ENCODE measurements at places on chromosomes 12 and 14.
A peak's percentile ranks its signal among the peaks of the same experiment; 100 is the strongest.

- DNase-seq: no peak
Measured at GRCh38 chr14:86310148-86310547, 780.2 kb downstream of the FLRT2 start.

DNA sequence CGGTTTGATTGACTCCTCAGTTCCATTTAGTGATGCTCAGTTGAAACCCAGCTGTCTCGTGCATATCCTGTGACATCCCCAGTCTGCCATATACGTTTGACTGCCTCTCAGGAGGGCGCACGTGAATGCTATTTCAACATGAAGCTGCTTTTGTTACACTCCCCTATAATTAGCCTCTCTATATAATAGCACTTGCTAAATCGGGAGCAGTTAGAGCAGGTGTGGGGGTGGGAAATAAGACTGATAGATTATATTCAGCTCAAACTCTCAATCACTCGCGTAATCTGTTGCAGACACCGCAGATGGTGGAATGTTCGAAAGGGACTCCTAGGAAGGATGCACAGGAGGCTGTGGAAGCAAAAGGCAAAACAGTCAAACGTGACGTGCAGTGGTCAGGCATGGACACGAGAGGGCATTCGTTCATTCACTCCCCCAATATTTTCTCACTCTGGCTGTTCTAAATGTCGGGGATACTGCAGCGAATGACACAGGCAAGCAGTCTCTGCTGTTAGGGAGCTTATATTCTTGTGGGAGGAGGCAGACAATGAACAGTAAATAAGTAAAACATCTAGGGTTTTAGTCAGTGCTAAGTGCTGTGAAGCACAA, 29.8 kb downstream of the KCNA1 start:
- no peak for DNase-seq

GRCh38 chr12:1373901-1374735, 220.3 kb downstream of the FBXL14 start:
- DNase-seq: no peak

GRCh38 chr14:67467134-67467533, 21.4 kb downstream of the TMEM229B start:
- DNase-seq: no peak

GRCh38 chr14:95300002-95300696, 19.6 kb downstream of the CLMN start:
- no peak for DNase-seq

DNA sequence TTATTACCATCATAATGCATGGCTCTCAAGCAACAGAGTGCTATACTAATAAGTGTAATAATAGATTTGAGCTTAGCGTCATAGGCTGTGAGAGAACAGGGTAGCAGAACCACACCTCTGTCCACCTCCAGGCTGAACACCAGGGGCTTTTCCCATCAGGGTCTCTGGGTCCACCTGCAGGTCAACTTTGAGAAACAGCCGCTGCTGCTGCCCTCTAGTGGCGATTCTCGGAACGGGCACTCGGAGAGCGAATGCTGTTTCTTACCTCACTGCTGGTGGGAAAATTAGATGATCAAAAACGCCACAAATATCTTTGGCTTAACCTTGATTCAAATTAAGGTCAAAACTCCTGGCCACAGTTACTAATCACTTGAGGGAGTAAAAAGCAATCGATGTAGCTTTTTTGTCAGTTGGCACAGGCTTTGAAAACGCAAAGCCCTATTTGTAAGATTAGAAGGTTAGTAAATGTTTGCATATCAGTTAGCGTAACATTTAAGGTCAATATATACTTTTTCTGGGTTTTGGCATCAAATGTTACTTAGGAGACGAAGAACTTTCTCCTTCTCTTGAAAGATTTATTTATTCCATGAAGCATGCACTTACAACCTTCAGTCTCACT, 127.9 kb upstream of the TMEM132D start:
- DNase-seq: peak; percentile 73

DNA sequence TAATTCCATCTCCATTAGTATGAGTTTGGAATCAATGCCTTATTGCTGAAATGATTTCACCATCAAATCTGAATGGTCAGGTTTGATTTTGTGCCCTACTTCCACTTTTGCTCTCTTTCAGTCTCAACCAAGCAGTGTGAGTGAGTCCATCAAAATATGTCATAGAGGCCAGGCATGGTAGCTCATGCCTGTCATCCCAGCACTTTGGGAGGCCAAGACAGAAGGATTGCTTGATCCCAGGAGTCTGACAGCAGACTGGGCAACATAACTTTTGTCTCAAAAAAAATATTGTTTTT, 22.0 kb upstream of the HSP90B1 start:
- DNase-seq: no peak

- DNase-seq: no peak
Measured at GRCh38 chr12:118052324-118053070, 8.5 kb downstream of the WSB2 start.

- DNase-seq: no peak
Measured at GRCh38 chr12:123744836-123745235, 17.3 kb upstream of the DNAH10 start.

DNA sequence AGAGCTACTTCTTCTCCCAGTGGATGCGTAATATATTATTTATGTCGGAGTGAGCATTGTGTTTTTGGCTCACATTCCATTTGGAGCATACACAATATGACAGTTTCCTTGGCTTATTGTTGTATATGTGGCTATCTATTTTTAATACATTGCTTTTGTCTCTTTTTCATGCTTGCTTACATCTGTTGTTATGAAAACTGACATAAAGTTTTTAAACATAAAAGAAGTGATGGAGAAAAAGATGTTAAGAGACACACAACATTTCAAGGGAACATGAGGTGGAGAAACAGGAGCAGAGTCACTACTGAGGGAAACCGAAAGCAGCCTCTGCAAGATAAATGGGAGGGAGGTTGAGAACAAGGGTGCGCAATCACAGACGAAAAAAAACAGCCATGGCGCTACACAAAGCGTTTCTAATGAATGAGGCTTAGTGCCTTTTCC, 228.4 kb upstream of the NPAS3 start:
- no peak for DNase-seq

GRCh38 chr14:87063181-87063580, 929.8 kb downstream of the GALC start:
- no peak for DNase-seq

- DNase-seq: peak; percentile 69
Measured at GRCh38 chr12:102824218-102824835, 92.7 kb downstream of the PAH start.

DNA sequence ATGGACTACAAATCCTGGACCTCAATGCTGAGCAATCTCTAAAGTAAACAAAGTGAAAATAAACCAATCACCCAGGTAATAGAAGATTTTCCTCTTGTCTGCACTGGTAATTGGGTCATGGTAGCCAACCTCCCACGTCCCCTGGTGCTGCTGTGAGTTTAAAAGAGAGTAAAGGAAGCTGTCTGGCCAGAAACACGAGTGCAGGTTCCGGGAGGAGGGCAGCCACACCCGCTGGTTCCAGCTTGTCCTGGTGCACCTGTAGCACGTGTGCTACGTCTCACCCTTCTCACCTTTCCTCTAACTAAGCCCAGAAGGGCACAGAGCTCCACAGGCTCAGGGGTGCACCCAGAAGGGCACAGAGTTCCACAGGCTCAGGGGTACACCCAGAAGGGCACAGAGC, 5.4 kb downstream of the CRACR2A start:
- no peak for DNase-seq

DNA sequence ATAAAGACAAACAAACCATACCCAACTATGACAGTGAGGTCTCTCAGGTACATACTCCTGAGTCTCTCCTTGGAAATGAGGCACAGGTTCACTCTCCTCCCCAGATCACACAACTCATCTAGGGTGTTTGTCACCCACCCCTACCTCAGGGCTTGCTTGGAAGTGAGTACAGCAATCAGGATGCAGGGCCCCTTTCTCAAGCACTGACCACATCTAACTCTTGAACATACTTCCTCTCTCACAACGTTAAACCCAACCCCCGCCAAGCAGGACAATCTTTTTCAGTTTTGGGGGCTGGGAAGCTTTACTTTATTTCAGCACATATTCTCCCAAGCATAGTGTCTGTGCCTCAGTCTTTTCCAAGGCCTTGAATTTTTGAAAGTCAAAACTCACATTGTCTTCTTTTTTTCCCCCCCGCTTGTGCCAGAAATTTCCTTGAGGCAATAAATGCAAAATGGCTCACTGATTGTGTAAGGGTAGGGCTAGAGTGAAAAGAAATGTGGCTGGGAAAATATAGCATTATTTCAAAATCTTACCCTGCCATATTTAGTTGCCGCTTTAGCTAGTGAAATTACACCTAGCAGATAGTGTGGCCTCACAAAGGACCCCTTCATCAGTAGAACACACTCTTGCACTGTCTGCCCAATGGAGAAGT, 2.4 kb upstream of the GPR65 start:
- DNase-seq: no peak

DNA sequence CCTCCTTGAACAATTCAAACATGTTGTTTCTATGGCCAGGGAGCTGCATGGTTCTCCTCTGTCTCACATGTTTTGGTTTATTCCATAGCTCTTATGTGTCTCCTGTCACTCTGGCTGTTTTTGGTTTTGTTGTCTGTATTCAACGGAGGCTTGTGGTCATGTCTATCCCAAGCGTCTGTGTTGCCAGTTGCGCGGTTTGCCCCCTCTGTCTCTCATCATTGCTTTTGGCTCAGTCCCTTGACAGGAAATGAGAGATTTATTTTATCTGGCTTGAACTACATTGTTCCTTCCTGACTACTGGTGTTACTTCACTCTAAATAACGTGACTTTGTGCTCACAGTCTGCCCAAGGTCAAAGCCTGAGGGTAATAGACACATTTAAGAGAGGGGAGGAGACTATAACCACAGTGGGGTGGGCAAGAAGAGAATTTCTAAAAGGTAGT, 96.4 kb upstream of the SOX5 start:
- no peak for DNase-seq

- DNase-seq: no peak
Measured at GRCh38 chr14:80776657-80777056, 164.9 kb downstream of the CEP128 start.

- DNase-seq: peak; percentile 25
Measured at GRCh38 chr12:22083167-22083566, 37.1 kb downstream of the CMAS start.

Measured in retina (tissue), 1 donor.